ENCODE measurements at places on chromosomes 5 and 9.

DNA sequence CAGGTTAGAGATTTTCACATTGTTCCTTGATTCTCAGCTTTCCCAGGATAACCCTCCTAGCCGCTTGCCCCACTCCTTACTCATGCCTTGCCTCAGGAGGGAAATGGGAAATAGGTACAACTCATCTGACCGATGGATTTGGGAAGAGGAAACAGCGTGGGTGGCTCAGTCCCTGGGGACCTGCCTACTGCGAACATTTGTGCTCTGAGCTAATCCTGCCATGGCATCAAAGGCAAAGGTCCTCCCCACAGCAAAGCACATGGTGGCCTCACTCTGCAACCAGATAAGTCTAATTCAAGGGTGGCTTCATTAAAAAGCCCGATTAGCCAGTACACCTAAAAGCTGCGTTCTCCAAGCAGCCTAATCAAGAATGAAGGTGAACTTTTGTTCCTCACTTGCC, 82.4 kb upstream of the ADRA1B start:
- DNase-seq: no peak

GRCh38 chr5:140366589-140367255, 6.7 kb downstream of the SLC4A9 start:
- DNase-seq: no peak

GRCh38 chr5:172209714-172210113, 15.7 kb downstream of the EFCAB9 start:
- no peak for DNase-seq

- no peak for DNase-seq
These were observed 40.9 kb downstream of the PSIP1 start for GRCh38 chr9:15469862-15470261.

DNA sequence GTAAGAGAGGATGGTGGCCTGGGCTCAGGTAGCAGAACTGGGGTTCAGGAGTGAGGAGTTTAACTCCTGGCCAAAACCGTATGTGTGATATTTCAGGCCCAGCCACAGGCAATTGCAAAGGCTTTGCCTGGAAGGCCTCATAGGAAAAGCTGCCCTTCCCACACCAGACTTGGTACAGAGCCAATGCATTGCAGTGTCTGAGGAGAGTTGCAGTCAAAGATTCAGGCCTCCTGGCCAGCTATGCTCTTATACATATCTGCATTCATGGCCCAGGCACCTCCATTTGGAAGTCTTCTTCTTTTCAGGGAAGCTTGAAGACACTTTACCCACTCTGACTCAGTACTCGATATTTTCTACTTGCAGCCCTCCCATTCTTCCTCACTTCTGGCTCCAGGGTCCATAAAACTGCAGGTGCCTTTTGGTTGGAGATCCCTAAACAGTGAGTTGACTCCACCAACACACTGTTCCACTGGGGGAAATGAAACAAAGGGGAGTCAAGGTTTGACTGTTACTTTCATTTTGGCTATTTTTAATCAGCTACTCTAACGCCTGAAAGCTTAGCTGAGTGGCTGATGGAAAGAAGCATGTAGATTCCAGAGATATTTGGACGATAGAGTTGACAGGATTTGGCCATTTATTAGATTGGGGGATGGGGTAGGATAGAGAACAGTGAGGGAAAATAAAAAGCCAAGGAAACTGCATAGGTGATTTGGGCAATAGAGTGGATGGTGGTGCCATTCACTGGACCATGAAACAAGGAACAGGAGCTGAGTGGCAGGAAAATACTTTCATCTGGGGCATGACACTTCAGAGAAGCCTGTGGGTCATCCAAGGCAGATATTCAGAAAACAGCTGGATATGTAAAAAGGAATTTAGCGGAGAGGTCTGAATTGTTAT, 30.6 kb upstream of the IL33 start:
- no peak for DNase-seq

- no peak for DNase-seq
These were observed 509.8 kb downstream of the DIRAS2 start for GRCh38 chr9:90132866-90133265.

GRCh38 chr9:137066096-137066861, 4.1 kb downstream of the SAPCD2 start:
- no peak for DNase-seq

- DNase-seq: no peak
These were observed 18.9 kb upstream of the ANKRD55 start for GRCh38 chr5:56251918-56252553.

- DNase-seq: no peak
These were observed 50.0 kb upstream of the RAI14 start for GRCh38 chr5:34606101-34606500.

- no peak for DNase-seq
These were observed 168.2 kb downstream of the DAB2IP start for GRCh38 chr9:121819428-121820231.

- no peak for DNase-seq
These were observed 7.3 kb downstream of the PDGFRB start for GRCh38 chr5:150148117-150148927.

GRCh38 chr5:31758803-31759425, 120.0 kb downstream of the PDZD2 start:
- DNase-seq: no peak

- no peak for DNase-seq
These were observed 56.5 kb downstream of the PDE4D start for GRCh38 chr5:59837071-59837470.

GRCh38 chr9:10855847-10856246, 243.0 kb upstream of the PTPRD start:
- DNase-seq: no peak

DNA sequence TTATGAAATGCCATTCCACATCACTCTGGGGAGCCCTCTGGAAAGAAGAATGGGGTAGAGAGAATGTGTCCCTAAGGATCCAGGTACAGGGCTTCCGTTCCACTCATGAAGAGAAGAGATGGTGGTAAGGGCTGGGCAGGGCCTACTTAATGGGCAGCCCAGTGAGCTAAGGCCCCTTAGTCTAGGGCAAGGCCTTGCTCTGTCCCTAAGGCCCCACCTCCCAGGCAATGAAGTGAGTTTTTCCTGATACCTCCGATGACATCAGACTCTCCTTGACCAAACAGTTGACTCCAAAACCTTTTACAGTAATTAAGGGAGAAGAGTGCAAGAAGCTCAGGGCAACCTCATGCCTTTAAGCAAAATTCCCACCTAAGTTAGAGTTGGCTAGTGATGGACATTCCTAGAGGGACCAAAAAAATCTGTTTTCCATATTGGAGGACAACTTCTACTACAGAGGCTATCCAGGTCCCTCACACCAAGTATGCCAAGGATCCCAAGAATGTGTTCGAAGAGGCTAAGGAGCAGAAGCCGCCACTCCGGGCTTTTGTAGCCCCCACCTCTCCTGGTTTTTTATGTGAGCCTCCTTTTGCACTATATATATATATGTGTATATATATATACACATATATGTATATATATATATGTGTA, 5.9 kb downstream of the KLF9 start:
- no peak for DNase-seq

- DNase-seq: no peak
These were observed 64.3 kb downstream of the IRX1 start for GRCh38 chr5:3659907-3660306.

- no peak for DNase-seq
These were observed 1.3 kb downstream of the MAT2B start for GRCh38 chr5:163506726-163507125.

DNA sequence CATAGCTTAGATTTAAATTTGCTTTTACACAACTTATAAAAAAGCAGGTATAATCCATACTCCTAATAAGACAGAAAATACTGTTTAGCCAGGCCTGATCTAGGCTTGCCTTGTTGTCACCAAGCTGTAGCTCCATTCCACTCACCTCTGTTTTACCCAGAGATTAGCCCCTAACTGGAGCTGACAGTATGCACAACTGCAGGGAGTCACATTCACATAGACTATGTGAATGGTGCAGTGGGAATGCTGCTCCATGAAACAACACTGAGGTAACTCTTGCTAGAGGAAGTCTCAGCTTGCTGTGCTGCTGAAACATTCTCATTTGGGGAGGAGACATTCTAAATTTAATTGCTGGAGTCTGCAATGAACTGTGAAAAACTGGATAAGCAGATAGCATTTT, 209.1 kb downstream of the TMEM232 start:
- no peak for DNase-seq

GRCh38 chr5:171986772-171987171, 19.7 kb downstream of the FBXW11 start:
- no peak for DNase-seq

GRCh38 chr9:87464110-87464991, 33.3 kb upstream of the DAPK1 start:
- DNase-seq: no peak

- no peak for DNase-seq
These were observed 14.9 kb downstream of the BTNL9 start for GRCh38 chr5:181054871-181055459.

GRCh38 chr5:41840251-41840650, 30.0 kb downstream of the OXCT1 start:
- DNase-seq: no peak

GRCh38 chr9:38015906-38016305, 53.1 kb downstream of the SHB start:
- DNase-seq: no peak

DNA sequence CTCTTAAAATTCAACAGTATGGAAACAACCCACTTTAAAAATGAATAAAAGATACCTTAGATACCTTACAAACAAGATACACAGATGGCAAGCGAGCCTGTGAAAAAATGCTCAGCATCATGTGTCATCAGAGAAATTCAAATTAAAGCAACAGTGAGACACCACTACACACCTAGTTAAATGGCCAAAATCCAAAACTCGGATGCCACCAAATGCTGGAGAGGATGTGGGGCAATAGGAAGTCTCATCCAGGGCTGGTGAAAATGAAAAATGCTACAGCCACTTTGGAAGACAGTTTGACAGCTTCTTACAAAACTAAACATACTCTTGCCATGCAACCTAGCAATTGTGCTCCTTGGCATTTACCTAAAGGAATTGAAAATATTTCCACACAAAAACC, 17.9 kb downstream of the DUSP1 start:
- DNase-seq: no peak

DNA sequence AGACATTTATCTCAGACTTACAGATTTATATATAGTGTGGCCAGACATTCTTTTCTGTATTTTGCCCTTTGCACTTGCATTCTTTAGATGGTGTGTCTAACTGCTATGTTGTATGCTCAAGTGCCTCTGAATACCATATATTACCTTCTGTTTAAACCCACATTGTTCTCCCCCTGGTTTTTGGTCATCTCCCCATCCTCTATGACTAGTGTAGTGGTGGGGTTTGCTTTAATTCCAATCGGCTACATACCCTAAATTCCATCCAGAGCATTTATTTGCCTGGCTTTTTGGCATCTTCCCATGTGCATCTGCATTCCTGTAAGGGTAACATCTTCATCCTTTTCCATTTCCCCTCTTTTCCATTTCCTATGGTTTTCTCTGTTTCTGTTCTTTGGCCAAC, 271.0 kb upstream of the SLC30A5 start:
- DNase-seq: no peak

- no peak for DNase-seq
These were observed 143.2 kb upstream of the PCA3 start for GRCh38 chr9:76620996-76621395.

GRCh38 chr5:164869325-164869724, 1363.9 kb downstream of the MAT2B start:
- DNase-seq: no peak

DNA sequence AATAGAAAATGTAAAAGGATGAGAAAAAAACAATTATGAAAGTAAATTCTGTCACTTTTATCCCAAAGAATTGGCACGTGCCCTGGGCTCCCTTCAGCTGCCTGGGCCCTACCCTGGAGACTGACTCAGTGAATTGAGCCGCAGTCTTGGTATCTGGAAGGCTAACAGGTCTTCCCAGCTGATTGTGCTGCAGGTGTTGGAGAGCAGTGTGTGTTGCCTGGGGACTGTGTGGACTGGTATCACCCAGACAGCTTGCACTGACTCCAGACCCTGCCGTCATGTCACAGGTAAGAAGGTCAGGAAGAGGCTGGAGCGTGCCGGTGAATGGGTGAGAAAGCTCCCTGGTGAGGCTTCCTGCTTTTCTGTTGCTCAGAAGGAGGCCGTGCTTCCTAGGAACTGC, 83.3 kb downstream of the AOPEP start:
- no peak for DNase-seq

- DNase-seq: no peak
These were observed 43.6 kb upstream of the TNFSF15 start for GRCh38 chr9:114849450-114849849.

- DNase-seq: no peak
These were observed 232.5 kb downstream of the ARRDC3 start for GRCh38 chr5:91150636-91151035.

- DNase-seq: no peak
These were observed 4.1 kb upstream of the C1QTNF3 start for GRCh38 chr5:34047143-34047542.

- DNase-seq: no peak
These were observed 146.4 kb downstream of the EGFLAM start for GRCh38 chr5:38404667-38405276.

DNA sequence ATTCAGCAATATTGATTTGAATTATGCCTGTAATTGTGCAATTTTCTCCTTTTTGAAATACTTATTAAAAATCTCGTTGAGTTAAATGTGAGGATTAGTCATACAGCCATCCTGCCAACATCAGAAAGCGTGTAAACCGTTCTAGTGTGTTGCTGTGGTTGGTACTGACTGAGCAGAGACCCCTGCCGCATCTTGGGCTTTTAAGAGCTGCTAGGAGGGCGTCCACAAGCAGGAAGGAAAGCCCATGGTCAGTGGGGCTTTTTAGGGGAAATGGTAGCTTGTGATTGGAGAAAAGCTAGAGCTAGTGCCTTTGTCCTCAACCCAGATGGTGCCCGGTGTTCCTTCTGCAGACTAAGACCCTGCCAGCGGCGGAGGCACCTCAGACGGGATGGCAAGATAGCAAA, 1.3 kb downstream of the SDHA start:
- DNase-seq: no peak

DNA sequence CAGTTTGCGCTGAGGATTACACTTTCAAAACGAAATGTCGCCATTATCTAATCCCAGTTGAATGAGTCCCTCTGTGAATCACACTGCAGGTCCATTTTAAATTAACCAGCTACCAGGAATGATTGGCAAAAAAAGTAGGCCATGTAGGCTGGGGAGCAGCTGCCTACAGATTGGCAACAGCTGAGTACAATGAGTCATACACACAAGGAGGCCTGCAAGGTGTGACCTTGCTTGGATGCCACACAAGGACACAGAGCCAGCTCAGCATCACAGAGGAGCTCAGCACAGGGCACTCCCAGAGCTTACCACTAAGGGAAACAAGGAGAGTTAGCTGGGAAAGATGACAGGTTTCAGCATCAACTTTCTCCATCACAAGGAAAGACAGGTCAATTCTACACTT, 12.9 kb downstream of the HAVCR1 start:
- DNase-seq: no peak

- DNase-seq: no peak
These were observed 5.8 kb downstream of the ADAMTS16 start for GRCh38 chr5:5145651-5146529.

All from brain pericyte (primary cell).